ENCODE measurements at places on chromosomes 5 and 9. TPM values are rescaled to one million over a fixed set of nuclear protein-coding genes. Genes with fewer than 3 reads are reported as not detected.

Gene SLC45A2
- 0.40 TPM for total RNA-seq

Gene MATR3
- 174 TPM for total RNA-seq

Gene GRPEL2
- total RNA-seq = 26.1 TPM

Gene ZNF454
- not detected for total RNA-seq

Gene SPINK9
- total RNA-seq = not detected

Gene HTR4
- not detected for total RNA-seq

Gene ZNF189
- 14.6 TPM for total RNA-seq

Gene CDC20B
- 0.48 TPM for total RNA-seq

Gene SPATA9
- not detected for total RNA-seq

Gene DBH
- total RNA-seq = not detected

Gene TRIP13
- 20.9 TPM for total RNA-seq

Gene HDAC3
- total RNA-seq = 85.8 TPM

Gene DCTN4
- 43.2 TPM for total RNA-seq

Gene CTSV
- 0.45 TPM for total RNA-seq

Gene GOLPH3
- total RNA-seq = 69.7 TPM

Gene ACOT12
- not detected for total RNA-seq

Gene ORM2
- total RNA-seq = not detected

Gene CDC25C
- total RNA-seq = 13.2 TPM

Gene SMIM33
- total RNA-seq = 0.34 TPM

Gene CCL27
- 0.43 TPM for total RNA-seq

Gene CEP72
- total RNA-seq = 35.7 TPM

Gene ECSCR
- total RNA-seq = not detected

Gene TMEM252
- not detected for total RNA-seq

Gene PRRT1B
- not detected for total RNA-seq

Gene GPR151
- not detected for total RNA-seq

Gene PCDHGA12
- total RNA-seq = not detected

Gene NR2F1
- total RNA-seq = not detected

Gene SLC27A4
- total RNA-seq = 13.6 TPM

Gene AMBP
- not detected for total RNA-seq

Gene SPINK7
- total RNA-seq = not detected

Gene CEP78
- total RNA-seq = 48.9 TPM

Gene KCNT1
- total RNA-seq = not detected

Gene BARHL1
- total RNA-seq = not detected

Data from activated naive CD8-positive, alpha-beta T cell treated with anti-CD3 and anti-CD28 coated beads, Interleukin-2, amount 10 ng/mL, durations not matched to agents 7 days and 5 days (primary cell).